ENCODE measurements at places on chromosomes 6 and 20. TPM values are rescaled to one million over a fixed set of nuclear protein-coding genes. Genes with fewer than 3 reads are reported as not detected.

MYH7B gene
- not detected for total RNA-seq

NRN1 gene
- 0.59 TPM for total RNA-seq

THBS2 gene
- total RNA-seq: not detected

MEP1A gene
- not detected for total RNA-seq

ETV7 gene
- 0.14 TPM for total RNA-seq

FAM83D gene
- 63.6 TPM for total RNA-seq

LY6G5C gene
- total RNA-seq: 1.1 TPM

SNAP25 gene
- total RNA-seq: 15.4 TPM

CLPSL2 gene
- 1.0 TPM for total RNA-seq

ADGRF5 gene
- total RNA-seq: not detected

SNRPB gene
- 1,000 TPM for total RNA-seq

ARMH2 gene
- total RNA-seq: not detected

ZNF165 gene
- total RNA-seq: 1.2 TPM

TREML1 gene
- not detected for total RNA-seq

PERP gene
- 78.2 TPM for total RNA-seq

SLPI gene
- 15.2 TPM for total RNA-seq

CALHM4 gene
- not detected for total RNA-seq

JARID2 gene
- total RNA-seq: 11.9 TPM

SLC22A16 gene
- not detected for total RNA-seq

ZBTB22 gene
- 2.7 TPM for total RNA-seq

MROH8 gene
- 1.2 TPM for total RNA-seq

SLC25A27 gene
- 0.83 TPM for total RNA-seq

SAMD3 gene
- not detected for total RNA-seq

XKR7 gene
- total RNA-seq: 0.02 TPM

SOBP gene
- 0.90 TPM for total RNA-seq

HEY2 gene
- not detected for total RNA-seq

IRF4 gene
- total RNA-seq: 0.46 TPM

CNPY3 gene
- total RNA-seq: 42.7 TPM

OPRM1 gene
- total RNA-seq: not detected

IP6K3 gene
- 1.3 TPM for total RNA-seq

CCDC170 gene
- 0.12 TPM for total RNA-seq

BACH2 gene
- 0.42 TPM for total RNA-seq

SLC18B1 gene
- 5.1 TPM for total RNA-seq
